NCI-H1417 treated with DMSO at 0.1 percent for 48 hours (cell line): ENCODE measurements at places on chromosomes 3 and 15.

DNA sequence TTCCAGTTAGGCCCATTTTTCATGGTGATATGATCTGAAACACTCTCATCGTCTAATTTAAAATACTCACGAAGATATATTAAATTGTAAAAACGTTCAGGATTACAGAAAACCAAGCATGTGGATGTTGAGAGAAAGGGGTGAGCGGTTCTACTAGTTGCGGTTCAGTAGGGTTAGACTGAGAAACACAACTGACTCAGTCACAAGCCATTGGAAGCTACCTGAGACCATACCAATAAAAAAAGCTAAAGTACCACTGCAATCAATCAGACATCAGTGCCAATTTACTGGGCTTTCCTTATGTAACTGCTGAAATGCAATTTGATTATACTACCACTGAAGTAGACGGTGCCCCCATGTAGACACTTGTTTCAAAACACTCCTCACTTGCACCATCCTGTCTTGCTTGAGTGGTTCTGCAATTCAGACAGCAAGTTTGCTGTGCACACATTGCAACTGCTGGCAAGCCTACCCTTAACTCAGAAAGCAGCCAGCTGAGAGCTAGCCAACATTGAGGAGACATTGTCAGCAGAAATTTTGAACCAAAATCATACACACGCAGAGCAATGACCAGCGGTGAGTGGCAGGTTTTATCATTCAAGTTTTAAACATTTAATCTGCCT is 368.7 kb upstream of the ARHGEF26 start:
- no peak for DNase-seq

DNA sequence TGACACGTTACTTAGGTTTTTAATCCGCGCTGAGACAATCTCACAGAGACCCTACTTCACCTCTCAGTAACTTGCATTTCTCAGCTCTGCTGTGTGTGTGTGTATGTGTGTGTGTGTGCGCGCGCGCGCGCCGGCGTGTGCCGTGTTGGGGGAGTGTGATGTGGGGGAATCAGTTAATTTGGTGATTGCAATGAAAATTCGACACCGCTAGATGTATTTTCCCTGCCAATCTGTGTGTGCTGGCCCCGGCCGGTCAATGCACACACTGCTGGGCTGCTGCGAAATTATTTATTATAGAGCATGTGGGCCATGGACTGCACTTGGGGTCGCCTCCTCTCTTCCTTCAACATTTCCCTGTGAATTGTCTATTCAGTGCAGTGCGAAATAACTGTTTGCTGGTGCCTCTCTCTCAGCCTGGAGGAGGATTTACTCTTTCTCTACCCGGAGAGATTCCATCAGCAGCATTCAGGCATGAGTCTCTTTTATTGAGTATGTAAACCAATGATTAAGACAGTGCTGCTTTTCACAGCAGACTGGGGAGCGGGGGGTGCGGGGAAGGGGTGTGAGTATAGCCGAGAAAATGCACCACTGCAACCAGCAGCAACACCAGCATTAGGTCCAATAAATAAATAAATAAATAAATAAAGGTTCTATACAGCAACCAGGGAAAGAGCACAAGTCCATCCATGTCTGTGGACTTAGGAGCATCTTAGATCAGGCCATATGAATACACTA is 2.9 kb downstream of the CADM2 start:
- no peak for DNase-seq

DNA sequence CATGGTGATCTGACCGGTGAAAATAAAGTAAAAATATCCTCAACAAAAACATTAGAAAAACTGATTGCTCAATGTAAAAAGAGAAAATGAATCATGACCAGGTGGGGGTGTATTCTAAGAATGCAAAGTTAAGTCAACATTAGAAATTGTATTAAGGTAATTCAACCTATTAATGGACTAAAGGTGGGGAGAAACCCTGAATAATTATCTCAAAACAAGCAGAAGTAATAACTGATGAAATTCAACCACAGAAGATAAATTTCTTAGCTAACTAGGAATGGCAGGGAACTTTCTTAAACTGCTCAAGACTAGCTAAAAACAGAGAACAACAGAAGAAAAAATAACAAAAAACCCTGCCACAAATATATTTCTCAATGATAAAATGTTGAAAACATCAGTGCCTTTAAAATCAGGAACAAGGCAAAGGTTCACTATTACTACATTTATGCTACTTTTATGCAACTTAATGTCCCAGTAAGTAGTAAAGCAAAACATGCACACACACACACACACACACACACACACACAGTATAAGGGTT is 204.4 kb upstream of the THBS1 start:
- DNase-seq = no peak

DNA sequence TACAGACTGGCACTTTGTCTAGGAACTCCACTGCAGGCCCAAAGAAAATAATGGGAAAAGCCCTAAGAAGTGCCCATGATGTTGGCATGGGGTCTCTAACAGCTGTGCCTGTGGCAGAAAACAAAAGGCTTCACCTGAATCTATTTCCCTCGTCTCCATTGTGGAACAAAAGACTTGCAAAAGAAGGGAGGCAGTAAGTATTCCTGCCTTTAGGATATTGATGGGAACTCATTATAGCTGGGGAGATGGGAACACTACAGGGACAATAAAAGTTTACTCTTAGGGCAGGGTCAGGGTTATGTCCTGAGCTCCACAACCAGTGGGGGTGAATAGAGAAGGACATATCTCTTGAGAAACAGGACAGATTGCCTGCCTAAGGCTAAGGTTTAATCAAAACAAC is 930.6 kb upstream of the EPHA6 start:
- DNase-seq = no peak

DNA sequence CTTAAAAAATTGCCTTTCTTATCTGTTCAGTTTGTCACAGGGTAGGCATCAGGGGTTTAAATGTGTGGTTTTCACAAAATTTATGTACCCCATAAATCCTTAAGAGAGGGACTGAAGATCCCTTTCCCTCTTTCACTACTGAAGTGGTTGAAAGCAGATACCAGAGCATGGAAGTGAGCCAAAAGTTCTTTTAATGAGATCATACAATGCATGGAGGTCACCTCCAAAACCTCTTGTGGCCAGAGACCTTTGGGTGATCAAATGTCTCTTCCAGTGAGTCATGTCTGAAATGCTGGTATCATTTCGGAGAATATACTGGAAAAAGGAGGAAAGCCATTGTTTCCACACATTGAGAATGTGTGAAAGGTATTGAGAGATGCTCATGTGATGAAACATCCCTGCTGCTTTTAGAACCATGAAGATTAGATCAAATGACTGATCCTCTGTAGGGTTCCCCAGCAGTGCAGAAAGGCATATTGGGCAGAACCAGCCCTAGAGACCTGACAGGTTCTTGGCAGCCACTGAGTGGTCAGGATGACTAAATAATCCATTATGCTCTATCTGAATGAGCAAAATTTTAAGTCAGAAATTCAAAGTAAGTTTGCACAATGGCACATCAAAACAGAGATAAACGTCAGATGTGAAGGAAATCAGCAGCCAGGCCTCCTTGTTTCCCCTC is 165.8 kb upstream of the SLC2A2 start:
- DNase-seq = no peak

- DNase-seq = no peak
Measured at GRCh38 chr15:33190539-33190938, 4.0 kb downstream of the FMN1 start.

GRCh38 chr3:25479727-25480010 is 51.6 kb downstream of the RARB start:
- no peak for DNase-seq

DNA sequence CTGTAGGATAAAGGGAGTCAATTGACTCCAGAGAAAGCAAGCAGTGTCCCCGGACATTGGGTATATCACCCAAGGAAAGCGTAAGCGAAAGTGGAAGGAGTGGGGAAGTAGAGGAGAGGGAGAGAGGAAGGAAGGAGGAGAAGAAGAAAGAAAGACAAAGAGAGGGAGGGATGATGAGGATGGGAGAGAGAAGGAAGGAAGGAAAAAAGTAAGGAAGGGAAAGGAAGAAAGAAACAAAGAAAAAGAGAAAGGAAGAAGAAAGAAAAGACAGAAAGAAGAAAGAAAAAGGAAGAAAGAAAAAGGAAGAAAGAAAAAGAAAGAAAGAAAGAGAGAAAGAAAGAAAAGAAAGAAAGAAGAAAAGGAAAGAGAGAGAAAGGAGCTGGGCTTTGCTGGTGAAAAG is 839 bp downstream of the DNASE1L3 start:
- DNase-seq = no peak

- no peak for DNase-seq
Measured at GRCh38 chr3:132522353-132522752, 74.7 kb upstream of the ACKR4 start.

GRCh38 chr3:190532731-190533203 is 18.9 kb downstream of the IL1RAP start:
- DNase-seq = no peak

DNA sequence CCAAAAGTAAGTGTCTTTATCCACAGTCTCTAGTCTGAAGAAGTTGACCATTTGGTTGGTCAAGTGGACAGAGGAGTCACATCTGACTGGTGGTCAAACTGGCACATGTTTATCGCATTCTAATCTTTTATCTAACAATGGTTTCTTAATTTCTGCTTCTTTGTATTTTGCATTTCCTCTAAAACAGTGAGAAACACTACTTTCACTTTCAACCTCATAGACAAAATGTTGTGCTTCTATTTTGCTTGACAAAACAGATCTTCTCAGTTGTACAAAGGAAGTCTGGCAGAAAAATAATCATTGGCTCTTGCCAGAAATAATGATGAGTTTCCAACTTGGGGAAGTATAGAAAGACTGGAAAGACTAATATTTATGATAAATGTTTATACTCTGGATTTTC is 103.9 kb downstream of the MME start:
- no peak for DNase-seq

DNA sequence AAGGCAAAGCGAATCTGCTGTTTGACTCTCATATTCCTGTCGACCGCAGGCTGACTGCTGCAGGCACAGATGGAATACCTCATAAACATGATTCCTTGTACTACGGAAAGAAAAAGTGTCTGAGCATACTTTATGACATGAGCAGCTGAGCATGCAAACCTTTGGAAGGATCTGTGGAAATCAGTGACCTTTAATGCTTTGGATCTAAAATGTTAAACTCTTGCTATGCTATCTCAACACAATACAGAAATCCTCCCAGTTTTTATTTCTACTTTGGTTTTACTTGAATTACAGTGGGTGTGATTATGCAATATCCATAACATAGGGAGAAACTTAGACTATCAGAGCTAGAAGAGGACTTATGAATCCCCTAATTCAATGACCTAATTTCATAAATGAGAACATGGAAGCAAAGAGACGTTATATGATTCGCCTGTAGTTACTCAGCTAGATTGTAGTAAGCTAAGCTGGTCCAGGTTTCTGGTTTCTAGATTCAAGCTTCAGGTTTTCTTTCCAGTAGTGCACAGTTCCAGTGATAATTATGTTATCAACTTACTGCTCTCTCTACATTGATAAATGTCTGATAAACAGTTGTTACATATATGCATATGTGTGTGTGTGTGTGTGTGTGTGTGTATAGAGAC is 127.6 kb upstream of the GBE1 start:
- no peak for DNase-seq

DNA sequence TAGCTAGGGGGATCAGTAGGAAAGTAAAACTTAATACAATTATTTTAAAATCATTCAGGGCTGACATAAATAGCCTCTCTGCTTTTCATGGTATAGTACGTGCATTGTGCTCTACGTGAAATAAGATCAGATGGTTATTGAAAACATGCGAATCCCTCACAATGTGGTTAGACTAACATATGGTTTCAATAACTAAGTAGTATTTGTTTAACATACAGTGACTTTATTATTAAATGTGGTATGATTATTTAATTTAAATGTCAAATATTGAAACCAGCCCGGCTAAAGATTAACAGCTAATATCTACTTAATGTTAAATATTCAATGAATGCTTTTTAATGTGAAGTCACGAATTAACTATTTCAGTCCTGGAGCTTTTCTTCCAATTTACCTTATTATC is 473.9 kb upstream of the THBS1 start:
- no peak for DNase-seq

DNA sequence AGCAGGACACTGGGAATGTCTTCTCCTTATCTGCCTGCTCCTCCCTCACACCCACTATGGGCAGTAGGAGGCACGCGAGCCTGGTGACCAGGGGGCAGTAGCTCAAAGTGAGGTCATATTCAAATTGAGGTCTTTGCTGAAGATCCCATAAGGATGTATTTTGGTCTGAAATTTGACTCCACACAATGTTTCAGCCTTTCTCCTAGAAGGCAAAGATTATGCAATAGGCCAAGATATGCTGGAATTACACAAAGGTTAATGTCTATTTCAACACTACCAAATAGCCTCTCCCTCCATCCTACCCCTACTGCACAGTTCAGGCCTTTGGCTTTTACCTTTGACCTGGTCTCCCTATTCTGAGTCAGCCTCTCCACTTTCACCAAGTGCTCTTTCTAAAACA is 203.0 kb downstream of the TIGIT start:
- DNase-seq = no peak

DNA sequence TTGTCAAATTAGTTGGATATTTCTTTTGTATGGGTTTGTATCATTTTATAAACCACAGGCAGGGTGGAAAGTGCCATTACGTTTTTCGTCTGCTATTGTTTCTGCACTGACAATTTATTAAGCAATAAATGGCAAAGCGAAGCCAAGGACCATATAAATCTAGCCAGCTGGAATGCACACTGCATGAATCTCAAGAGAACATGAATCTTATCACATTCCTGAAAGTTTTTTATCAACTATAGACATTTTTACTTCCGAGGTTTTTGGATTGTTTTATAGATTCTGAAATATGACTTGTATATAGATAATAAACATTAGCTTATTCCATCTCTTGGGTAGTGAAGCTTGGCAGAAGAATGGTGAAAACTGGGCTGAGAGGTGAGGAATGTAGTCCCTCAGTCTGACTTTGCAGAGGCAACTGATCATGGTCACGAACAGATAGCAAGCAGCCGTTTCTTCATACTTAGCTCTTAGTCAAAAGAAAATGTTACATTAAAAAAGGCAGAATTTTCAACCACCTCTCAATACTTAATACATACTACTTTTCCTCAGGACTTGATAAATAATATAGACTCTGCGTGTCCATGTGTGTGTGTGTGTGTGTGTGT is 102.7 kb downstream of the OSBPL10 start:
- DNase-seq = no peak

GRCh38 chr3:4835616-4836043 is 143.6 kb upstream of the BHLHE40 start:
- no peak for DNase-seq

- no peak for DNase-seq
Measured at GRCh38 chr3:126025862-126026261, 56.9 kb downstream of the ROPN1B start.

DNA sequence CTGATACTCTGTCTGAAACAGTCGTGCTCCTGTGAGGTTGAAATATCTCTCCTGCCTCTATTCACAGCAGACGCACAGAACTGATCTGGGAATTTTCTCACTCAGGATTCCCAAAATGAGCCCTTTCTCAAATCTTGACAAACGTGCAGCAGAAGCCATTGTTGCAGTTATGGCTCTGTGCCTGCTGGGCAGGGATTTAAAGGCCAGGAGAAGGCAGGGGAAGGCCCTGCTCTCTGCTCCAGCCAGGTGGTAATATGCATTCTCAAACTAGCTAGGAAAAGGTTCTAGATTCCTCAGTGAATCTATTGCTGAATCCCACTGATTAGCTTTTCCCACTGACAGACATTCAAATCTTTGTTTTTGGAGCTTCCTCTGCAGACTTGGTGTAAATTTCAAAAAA is 2.2 kb downstream of the MINAR1 start:
- DNase-seq = no peak

- DNase-seq = no peak
Measured at GRCh38 chr15:92751528-92751927, 96.0 kb upstream of the FAM174B start.

GRCh38 chr3:66800941-66801545 is 197.1 kb upstream of the KBTBD8 start:
- DNase-seq = no peak

- no peak for DNase-seq
Measured at GRCh38 chr3:129224984-129225393, 24.4 kb upstream of the COPG1 start.
